ENCODE measurements at places on chromosomes 1 and 21.

DNA sequence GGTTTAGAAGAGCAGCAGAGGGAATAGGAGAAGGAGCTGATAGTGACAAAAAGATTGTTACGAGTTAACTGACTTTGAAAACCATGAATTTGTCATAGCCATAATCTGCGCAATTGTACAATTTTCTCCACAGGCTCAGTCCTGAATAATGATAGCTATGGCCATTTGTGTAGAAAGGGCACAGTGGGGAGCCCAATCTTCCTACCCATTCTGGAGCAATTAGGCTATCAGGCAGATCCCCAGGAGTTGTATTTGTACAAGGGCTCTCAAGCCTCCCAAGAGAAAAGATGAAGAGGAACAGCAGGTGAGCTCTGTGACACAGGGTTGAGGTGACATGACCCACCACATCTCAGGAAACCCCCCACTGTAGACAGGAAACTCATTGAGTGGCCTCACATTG is 42.1 kb upstream of the SAMD13 start:
- no peak for DNase-seq

GRCh38 chr1:229570891-229571516 is 12.5 kb upstream of the ABCB10 start:
- DNase-seq = no peak

GRCh38 chr1:239755107-239755912 is 336.4 kb upstream of the FMN2 start:
- no peak for DNase-seq

GRCh38 chr1:154595621-154596020 is 12.4 kb downstream of the ADAR start:
- DNase-seq = no peak

DNA sequence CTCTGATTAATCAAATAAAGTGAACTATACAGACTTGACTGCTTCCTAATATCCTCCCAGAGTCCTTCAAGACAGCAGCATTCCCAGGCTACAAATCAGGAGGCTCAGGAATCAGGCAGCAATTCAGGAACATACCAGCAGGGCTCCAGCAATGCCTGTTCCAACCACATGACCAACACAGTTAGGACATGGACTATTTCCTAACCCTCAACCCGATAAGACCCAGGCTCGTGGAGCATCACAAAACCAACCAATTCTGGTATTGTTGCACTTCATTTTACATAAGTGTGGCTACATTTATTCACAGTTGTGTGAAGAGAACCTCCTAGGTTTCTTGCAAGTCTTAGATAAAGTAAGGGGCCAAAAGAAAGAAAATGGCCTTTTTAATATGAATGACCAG is 546.2 kb upstream of the ADGRL2 start:
- no peak for DNase-seq

DNA sequence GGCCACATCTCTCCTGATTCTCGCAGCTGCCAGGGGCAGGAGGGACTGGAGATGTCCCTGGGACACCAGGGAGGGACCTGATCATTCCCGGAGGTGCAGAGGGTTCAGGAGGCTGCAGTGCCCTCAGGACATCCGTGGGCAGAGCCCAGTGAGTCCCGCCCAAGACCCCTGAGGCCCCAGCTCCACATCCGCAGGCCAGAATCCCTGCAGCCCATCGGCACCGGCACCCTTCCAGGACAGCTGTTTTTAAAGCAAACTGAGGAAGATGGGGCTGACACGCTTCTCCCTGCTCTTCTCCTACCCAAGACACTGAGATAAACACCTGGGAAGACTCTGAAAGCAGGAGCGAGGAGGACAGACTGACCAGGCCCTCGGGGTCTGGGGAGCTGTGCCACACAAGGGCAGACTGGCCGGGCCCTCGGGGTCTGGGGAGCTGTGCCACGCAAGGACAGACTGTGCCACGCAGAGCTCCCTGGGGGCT is 25.5 kb downstream of the SLC19A1 start:
- DNase-seq = no peak

- DNase-seq = no peak
Measured at GRCh38 chr21:45260191-45260825, 27.4 kb downstream of the POFUT2 start.

DNA sequence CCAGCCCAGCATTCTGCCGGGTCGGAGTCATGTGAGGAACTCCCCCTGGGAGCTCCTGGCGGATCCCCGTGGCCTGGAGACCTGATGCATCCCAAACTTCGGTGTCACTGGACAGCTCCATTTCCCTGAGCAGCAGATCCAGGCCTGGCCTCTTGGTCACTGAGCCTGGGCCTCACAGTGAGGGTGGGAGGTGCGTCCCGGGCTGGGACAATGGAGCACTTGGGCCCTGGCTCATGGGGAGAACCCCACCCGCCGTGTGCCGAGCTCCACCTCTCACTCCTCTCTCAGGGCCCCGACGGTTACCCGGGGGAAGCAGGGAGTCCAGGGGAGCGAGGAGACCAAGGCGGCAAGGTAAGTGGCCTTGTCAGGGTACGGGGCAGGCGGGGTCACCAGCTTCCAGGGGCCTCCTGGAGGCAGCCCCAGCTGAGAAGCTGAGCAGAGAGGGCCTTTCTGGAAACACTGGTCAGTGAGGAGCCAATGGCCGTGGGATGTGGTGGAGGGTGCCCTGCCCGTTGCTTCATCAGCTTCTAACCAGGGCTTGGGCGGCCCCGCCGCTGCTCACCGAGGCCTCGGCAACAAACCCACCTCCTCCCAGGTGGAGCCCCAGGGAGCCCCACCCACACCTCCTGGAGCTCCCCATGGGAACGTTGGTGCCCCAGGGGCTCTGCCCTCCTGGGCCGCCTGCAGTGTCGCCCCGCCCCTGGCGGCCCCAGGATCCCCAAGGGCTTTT is 19.8 kb downstream of the COL6A2 start:
- no peak for DNase-seq

DNA sequence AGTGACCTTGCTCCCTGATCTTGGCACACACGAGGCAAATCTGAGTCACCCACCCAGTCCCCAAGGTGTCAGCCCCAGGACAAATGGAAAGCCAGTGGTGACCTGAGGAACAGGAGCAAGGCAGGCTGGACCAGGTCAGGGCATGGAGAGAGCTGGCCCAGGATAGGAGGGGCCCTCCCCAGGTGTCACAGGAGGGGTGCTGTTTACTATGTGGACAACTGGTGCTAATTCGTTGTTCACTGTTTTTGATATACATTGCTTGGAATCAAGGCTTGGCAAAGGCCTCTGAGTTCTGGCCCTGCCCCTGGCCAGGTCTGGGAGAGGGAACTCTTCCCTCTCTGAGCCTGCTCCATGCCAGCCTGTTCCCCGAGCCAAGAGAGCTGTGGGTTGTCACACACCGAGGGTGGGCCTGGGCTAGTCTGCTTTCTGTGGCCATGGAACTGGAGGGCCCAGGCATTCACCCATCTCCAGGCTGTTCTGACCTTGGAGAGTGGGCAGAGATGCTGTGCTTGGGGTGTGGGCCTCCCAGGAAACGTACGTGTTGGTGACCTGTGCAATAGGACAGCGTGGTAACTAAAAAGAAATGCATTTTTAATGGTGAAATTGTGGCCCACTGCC is 41.8 kb downstream of the CRYAA start:
- no peak for DNase-seq

- DNase-seq = no peak
Measured at GRCh38 chr1:234967121-234967520, 161.5 kb downstream of the TOMM20 start.

DNA sequence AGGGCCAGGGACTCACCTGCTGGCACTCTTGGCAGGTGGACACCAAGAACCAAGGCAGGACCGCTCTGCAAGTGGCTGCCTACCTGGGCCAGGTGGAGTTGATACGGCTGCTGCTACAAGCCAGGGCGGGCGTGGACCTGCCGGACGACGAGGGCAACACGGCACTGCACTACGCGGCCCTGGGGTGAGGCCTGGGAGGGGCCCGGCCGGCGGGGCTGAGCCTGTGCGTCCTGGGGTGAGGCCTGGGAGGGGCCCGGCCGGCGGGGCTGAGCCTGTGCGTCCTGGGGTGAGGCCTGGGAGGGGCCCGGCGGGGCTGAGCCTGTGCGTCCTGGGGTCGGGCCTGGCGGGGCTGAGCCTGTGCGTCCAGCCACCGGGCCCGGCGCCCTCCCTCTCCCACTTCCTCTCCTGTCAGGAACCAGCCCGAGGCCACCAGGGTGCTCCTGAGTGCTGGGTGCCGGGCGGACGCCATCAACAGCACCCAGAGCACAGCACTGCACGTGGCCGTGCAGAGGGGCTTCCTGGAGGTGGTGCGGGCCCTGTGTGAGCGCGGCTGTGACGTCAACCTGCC is 4.6 kb upstream of the MMP23B start:
- DNase-seq = no peak

DNA sequence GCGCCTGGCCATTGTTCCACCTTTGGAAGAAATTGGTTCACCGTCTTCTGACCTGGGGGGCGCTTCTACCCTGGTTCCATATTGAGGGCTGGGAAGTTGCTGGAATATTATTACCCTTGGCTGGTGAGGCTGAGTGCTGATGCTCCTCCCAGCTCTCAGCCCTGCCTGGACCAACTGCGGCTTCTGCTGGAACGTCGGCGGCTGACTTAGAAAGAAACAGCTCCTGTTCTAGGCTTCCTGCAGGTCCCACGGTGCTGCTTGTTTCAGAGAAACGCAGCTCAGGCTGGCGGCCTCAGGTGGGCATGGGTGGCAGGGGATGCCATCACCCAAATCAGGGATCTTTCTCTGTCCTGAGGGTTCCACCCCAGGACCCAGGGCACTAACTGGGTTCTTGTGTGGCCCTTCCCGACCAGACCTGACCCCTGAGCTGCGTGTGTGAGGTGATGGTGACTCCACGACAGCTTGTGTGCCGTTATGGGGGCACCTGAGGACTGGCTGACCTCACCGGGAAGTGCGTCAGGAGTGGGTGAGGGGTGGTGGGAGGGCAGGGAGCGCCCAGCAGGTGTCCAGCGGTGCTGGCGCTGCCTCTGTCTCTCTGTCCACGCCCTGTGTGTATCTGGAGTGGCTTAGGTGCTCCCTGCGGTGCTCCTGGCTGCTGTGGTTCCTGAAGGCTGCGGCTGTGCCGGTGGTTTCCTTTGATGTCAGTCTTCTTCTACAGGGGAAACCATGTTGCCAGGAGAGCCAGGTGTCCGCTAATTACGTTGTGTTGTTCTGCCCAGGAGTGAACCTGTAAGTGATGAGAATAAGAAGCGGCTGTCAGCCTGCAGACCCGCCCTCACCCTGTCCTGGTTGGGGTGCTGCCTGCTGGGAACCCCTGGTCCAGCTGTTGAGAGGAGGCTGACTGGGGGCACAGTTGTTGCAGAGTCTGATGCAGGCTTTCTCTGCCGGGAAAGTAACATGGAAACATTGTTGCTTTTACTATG is 8.9 kb downstream of the SKI start:
- no peak for DNase-seq

DNA sequence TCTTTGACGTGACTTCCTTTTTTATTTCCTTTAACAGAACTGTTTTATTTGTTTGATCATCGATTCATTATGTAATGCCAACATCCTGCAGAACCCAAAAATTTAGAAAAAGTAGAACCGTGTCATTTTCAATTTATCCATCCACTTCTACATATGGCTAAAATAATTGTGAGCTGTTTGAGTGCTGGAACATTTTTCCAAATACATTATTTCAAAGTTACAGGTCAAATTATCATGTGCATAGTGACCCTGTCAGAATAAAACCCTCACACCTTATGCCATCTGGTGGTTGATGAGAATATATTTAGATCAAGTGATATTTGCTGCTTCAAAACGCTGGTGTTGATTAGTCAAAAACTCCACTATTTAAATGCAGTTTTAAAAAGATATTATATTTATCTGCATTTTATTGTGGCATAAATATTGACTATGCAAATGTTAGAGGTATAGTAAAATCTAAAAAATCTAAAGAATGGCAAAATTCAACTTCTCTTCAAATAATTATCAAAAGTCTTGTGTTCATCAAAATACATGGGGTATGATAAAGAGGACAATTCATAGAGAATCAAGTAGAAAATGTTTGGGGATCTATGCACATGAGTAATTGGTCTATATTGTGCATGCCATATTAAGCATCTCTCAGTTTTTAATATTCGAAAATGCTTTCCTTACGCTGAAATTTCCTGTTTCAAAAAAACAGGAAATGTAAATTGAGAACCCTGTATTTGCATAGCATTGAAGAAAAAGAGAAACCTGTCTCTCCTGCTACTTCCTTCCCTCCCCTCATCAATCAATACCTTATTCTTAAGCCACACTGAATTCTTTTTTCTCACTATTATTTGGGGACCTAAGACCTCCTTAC is 39.7 kb downstream of the UBE2U start:
- peak; percentile 13 for DNase-seq

- DNase-seq = no peak
Measured at GRCh38 chr1:2594641-2595131, 8.1 kb downstream of the PRXL2B start.

DNA sequence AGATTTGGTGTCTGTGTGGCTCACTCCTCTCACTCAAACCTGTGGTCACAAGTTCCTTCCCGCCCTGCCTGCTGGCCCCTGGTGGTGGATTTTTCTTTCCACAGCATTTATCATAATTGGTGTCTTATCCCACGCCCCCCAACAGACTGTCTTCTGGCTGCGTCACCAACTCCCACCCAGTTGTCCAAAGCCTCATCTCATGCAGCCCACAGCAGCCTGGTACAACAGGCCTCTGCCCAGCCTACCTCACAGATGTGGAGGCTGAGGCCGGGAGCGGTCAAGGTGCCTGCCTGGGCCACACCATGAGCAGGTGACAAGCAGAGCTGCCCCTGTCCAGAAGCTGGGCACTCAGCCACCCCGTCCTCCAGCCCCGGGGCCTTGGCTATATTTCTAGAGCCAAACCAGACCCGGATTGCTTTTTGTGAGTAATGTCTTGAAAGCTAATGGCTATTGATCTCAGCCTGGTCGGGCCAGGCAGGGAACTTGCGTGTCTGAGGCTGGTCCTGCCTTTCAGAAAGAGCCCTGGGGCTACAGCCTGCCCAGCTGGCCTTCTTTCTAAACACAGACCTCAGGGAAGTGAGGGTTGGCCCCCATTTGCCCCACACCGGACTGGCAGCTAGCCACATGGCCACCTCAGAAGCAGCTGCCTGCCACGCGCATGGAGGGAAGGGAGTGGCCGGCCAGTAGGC is 2.6 kb downstream of the KCNAB2 start:
- no peak for DNase-seq

GRCh38 chr21:19981938-19982337 is 1016.3 kb upstream of the NCAM2 start:
- no peak for DNase-seq
